ENCODE measurements at places on chromosomes 1 and 21.

DNA sequence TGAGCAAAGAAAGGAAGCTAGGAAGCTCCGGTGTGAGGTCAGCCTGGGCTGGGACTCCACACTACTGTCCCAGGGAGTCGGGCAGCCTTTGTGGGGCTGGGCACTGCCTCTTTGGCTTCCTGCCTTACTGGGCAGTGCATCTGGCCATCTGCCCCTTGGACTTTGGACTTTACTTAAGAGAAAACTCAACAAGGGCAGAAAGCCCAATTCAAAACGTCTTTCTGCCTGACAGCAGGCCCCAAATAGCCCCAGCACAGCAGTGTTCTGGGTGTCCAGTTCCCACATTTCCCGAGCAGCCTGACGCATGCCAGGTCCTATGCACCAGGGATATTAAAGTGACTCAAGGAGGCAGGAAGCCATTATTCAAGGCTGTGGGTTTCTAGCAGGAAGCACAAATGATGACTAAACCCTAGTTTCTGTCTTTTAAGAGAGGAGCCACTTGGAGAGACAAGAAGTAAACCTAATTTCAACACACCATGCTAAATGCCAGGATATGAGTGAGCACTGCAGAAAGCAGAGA lies 37.9 kb upstream of the EDEM3 start:
- peak; percentile 30 for DNase-seq

DNA sequence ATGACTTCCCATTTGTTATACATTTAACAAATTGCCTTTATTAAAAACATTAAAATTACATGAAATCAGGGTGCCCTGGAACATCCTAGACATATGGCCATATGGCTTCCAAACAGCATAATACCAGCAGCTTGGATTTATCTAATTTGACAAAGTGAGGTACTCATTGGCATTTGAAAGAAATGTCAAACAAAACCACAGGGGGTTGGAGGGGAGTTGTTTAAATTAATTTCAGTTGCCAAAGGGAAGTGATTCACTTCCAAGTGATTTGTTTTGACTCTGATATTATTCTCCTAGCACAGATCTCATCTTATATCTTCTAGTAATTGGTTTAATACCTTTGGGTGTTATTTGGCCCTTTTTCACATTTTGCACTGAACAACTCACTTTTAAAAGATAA lies 24.5 kb upstream of the POU2F1 start:
- DNase-seq, result no peak

GRCh38 chr1:82867781-82868180 lies 1067.0 kb downstream of the ADGRL2 start:
- DNase-seq, result no peak

- DNase-seq, result no peak
Observed at GRCh38 chr1:189696297-189696696, 781.4 kb downstream of the BRINP3 start.

- peak; percentile 69 for DNase-seq
Observed at GRCh38 chr21:38244885-38245869, 11.6 kb upstream of the KCNJ15 start.

DNA sequence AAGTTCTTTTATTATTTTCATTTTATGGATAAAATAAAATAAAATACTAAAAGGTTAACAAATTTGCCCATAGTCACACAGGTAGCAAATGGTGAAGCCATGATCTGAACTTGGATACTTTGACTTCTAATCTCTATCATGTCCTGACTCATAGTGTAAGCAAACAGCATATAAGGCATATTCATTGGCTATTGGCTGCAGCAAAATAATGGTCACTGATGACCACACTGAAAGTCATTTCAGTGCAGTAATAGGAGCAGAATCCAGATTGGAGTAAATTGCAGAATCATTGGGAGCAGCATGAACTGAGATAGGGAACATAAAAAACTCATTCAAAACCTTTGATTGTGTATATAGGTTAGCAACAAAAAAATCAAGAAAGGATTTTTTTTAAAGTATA lies 262.9 kb downstream of the PLA2G4A start:
- no peak for DNase-seq

DNA sequence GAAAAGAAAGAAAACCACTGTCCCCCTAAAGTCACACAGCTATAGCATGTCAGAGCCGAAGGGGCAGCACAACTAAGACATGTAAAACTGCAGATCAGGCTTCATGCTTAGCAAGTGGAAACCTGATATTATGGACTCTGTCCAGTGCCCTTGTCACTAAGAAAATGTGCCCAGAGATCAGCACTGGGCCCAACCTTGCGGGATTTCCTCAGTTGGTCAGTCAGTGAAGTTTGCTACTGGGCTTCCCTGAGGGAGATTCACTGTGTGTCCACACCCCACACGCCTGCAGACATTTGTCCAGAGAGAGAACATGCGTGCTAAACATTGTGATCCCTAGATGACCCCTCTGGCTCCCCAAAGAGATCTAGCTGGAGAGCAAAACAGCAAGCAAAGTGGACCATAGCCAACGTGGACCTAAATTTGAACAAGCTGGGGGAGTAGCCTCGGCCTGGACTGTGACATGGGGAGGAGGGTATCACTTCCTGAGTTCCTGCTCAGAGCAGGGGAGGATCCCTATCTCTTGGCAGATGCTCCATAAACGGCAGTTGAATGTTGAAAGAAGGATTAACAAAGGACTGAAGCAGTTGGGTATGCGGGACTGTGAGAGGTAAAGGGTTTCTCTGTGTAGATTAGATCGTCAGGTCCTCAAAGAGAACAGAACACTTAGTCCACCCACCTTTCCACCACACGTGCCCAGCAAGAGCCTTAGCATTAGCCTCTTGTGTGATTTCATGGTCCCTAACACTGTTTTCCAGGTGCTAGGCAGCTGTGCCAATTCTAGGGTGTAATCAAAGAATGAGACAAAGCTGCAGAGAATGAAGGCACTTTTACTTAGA lies 53.6 kb downstream of the GLUL start:
- DNase-seq, result no peak

DNA sequence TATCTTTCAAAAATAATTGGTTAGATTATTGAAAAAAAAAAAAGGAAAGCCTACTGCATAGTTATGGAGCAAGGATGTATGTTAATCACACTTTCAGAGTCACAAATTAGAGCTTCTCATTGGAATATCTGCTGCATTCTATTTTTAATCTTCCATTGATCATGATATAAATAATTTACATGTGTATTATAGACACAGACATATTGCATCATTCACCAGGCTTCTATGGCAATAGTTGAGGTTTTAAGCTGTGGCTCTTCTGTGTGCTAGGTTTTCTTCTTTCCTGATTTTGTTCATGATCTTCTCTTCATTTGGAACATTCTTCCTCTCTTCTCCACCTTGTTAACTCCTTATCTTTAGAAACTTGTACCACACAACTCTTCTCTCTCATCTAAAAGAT lies 123.2 kb upstream of the HMCN1 start:
- DNase-seq, result no peak

- DNase-seq, result no peak
Observed at GRCh38 chr1:228022571-228023293, 15.9 kb downstream of the WNT3A start.

GRCh38 chr21:21851205-21851604 lies 853.0 kb downstream of the NCAM2 start:
- no peak for DNase-seq

DNA sequence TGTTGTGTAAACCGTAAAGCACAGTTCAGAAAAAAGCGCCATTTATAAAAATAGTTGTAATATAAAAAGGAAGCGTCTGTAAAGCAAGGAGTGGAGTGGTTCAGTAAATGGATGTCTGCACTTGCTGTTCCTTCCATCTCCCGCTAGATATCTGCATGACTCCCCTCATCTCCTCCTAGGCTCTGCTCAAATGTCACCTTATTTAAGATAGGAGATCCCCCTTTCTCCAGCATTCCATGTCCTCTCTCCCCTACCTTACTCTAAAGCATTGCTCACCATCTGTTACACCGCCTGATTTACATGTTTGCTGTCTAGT lies 745 bp downstream of the MUL1 start:
- no peak for DNase-seq

DNA sequence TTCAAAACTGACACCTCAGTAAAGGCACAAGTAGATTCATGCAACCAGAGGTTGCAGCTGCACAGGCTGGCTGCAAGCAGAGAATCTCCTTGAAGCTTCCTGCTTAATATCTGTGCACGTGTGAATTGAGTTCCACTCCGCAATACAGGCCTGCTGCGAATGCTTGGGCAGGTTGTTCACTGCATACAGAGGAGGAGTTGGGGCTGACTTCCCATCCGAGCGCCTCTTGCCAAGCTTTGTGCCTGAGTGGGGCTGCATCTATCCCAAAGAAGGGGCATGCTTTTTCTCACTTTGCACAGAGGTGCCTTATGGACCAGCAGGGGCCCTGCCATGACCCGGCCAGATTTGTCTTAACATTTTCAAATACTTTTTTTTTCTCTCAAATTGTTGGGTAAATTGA lies 17.9 kb upstream of the PADI1 start:
- DNase-seq, result peak; percentile 1

- no peak for DNase-seq
Observed at GRCh38 chr1:40795811-40796586, 12.4 kb downstream of the KCNQ4 start.

DNA sequence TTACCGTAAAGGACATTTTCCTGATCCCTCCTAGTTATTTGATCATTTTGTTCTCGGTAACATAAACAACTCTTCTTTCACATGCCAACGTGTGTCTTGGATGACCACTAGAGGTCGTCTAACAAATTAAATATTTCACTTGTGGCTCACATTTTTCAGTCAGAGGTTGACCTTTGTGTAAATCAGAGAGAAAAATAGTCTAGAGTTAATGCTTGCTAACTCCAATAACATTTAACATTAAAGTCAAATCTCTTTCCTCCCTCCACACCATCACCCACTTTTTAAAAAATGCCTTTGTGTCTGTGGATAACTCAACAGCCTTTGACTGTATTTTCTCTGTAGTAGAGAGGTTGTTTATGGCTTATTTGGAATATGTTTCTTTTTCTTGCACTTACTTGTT lies 220.5 kb upstream of the B3GALT2 start:
- no peak for DNase-seq

DNA sequence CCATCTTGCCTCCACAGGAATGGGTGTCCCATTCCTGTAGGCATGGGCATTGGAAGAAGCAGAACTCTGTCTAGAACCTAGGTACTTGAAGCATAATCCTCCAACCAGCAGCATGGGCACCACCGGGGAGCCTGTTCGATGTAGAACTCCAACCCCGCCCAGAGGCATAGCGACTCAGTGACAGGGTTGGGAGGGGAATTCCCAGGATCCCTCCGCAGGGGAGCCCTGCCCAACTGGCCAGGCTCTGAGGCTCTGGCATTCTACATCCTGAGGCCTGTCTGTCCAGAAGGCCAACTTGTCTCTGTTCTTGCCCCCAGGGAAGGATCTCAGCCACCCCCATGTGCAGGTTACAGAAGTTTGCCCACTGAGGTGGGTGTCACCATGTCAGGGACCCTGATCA lies 38.2 kb downstream of the CACNA1S start:
- DNase-seq, result no peak

DNA sequence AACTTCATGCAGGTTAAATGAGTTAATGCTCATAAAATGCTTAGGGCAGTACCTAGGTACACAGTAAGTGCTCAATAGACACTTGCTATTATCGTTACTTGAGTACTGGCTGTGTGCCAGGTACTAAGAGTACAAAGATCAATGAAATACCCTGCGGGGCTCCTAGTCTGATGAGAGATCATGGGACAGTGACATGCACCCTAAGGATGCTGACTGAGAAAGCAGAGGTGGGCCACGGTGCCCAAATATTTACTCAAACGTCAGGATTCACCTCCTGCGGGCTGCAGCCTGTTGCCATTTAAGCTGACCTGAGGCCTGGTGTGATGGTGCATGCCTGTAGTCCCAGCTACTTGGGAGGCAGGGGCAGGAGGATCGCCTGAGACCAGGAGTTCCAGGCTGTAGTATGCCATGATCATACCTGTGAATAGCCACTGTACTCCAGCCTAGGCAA lies 19.8 kb upstream of the LUZP1 start:
- no peak for DNase-seq

GRCh38 chr1:174258148-174258550 lies 98.8 kb downstream of the RABGAP1L start:
- DNase-seq, result peak; percentile 43

GRCh38 chr1:6035303-6035702 lies 10.4 kb upstream of the KCNAB2 start:
- DNase-seq, result no peak

DNA sequence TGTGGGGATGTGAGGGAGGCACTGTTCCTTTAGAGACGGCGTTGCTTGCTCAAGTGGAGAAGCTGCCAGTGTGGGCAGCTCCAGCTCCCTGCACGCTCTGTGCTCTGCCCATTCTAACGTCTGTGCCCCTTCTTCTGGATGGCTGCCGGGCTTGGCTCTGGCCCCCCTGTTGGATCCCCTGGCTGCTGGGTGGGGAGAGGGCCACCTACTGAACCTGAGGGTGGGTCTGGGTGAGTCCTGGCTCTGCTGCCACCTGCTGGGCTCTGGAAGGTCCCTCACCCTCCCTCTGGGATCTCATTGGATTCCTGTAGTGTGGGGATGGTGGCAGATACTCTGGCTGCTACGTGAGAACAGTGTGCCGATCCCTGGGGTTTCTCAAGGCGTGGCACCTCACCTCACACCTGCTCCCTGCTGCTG lies 5.0 kb downstream of the PFKL start:
- peak; percentile 64 for DNase-seq

DNA sequence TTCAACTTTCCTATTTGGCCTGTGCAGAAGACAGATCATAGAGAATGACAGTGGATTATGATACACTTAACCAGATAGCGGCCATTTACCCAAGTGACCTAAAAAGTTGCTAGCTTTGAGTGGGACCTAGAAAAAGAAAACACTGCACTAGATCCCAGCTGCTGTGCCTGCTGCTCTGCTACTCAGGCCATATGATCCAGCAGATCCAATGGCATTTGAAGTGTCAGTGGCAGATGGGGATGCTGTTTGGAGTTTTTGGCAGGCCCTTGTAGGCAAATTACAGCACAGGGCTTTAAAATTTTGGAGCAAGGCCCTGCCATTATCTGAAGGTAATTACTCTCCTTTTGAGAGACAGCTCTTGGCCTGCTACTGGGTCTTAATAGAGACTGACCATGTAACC lies 74.0 kb upstream of the KCNE2 start:
- no peak for DNase-seq

DNA sequence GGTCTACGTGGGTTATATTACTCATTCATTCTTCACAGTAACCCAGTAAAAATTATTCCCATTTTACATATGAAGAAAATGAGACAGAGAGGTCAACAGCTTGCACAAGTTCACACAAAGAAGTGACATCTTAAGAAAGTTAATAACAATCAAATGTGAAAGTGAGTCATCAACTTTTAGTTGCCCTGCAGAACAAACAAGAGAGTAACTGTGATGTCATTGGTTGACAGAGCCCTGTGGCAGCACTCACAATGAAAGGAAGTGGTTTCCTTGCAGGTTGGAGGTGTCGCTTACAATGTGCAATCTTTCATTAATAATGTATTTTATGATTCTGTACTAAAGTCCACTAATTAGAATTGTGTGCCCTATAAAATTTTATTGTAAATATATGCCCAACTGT lies 369.6 kb downstream of the RYR2 start:
- no peak for DNase-seq

DNA sequence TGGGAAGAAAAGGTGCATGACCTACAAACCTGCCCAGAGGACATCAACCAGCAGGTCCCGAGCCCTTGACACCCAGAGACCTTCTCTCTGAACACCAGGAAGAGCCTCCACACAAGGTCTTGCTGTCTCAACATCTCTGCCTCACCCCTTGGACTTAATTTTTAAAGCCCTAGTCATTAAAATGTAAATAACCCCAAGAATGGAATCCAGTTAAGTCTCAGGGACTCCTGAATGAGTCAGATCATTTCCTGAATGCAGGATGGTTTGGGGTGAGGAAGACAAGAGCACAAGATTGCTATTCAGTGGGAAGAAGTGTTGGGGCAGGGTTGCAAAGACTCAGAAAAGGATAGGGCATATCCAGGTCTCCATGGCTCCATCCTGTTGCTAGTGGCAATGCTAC lies 17.8 kb upstream of the GRIK3 start:
- DNase-seq, result no peak

- no peak for DNase-seq
Observed at GRCh38 chr1:213082420-213083111, 31.5 kb downstream of the RPS6KC1 start.
